ENCODE measurements at places on chromosomes 4 and X.

DNA sequence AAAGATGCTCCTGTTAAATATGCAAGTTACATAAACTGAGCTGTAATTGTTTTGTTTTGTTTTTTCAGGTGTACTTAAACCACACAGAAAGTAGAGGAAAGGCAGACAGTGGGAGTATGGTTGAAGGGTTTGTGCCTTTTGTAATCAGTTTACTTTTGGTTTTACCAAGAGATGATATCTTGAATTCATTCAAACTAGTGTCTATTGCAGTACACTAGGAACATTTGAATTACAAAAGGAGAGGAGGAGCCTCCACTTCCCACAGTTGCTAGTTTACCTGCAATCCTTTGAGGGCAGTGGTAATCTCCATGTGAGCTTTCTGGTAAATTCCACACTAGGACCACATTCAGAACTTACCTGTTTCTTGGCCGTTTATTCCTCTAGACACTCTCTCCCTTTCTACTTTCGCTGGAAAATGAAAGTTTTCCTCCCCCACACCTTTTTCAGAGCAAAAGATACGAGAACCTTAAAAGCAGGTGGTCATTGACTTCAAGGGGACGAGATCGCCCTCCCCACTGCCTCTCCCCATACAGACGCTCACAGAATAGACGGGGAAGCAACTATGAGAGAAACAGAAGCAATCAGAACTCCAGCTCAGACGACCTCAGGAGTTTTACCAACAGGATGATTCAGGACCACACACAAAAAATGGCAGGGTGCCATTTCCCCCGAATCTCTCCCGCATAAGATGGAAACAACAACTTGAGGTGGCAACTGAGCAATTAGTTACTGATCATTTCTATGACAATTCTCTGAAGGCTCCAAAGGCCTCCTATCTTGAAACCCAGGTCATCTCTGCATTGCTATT, 3.3 kb downstream of the RBM47 start:
- DNase-seq = no peak

GRCh38 chrX:16931371-16931770, 15.1 kb upstream of the REPS2 start:
- no peak for DNase-seq

- DNase-seq = no peak
Observed at GRCh38 chrX:105483011-105483410, 262.5 kb upstream of the TEX13A start.

DNA sequence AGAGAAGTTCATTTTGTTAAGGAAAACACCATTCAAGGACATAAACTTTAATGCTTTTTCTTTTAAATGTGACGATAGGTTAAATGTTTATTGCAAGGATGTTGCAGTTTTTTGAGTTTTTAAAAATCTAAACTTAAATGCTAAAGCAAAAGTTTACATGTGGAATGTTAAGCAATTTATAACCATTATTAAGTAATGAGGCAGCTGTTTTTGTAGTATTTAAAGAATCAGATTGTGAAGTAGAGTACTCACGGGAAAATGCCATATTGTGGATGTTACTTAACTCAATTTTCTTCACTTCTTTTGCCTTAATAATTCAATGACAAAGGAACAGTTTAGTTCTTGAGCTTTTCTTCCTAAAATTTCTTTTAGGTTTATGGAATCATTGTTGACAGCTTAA, 43.5 kb downstream of the UBE2K start:
- DNase-seq = no peak

DNA sequence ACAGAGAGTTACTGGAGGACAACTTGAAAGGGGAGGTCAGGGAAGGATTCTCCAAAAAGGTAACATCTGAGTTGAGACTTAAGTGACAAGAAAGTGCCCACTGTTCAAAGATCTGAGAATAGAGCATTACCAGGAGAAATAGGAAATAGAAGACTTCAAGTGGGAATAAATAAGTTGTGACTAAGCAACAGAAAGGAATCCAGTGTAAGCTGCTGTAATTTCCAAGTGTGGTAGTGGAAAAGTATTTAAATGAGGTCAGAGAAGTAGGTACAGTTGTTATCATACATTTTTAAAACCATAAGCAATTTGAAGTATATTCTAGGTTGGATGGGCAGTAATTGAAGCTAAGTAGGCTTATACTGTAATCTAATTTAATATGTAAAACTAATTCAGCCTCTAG, 211.9 kb downstream of the FBXO8 start:
- no peak for DNase-seq

DNA sequence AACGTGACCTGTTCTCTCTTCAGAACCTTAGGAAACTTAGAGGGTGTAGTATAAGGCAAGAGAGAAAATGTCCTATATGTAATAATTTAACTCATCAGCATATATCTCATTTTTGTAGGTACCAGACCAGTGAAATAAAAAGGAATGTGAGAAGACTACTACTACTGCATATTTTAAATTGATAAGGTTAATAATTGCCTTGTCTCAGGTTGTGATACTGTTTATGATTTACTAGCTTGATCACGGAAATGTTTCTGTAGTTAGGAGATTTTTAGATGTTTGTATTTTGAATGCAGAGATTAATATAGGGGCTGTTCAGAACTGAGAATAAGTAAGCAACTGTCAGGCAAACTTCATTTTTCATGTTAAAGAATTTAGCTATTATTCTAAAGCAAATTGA, 1563.4 kb downstream of the C4orf33 start:
- no peak for DNase-seq

DNA sequence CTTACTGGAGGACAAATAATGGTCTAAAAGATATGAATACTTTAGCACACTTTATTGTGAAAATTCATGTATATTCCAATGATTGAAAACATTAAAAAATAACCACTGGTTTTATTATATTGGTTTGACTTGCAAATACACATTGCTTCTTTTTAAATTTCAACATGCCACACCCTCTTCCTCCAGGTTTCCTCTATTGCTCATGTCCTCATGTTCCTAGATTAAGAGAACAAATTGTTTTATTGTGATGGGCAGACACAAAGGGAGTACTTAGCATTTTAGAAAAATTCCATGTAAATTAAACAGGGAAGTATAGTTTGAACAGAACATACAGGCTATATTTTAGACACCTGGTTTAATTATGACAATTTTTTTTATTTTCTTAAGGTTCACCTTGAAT, 230.6 kb upstream of the GPRIN3 start:
- no peak for DNase-seq

DNA sequence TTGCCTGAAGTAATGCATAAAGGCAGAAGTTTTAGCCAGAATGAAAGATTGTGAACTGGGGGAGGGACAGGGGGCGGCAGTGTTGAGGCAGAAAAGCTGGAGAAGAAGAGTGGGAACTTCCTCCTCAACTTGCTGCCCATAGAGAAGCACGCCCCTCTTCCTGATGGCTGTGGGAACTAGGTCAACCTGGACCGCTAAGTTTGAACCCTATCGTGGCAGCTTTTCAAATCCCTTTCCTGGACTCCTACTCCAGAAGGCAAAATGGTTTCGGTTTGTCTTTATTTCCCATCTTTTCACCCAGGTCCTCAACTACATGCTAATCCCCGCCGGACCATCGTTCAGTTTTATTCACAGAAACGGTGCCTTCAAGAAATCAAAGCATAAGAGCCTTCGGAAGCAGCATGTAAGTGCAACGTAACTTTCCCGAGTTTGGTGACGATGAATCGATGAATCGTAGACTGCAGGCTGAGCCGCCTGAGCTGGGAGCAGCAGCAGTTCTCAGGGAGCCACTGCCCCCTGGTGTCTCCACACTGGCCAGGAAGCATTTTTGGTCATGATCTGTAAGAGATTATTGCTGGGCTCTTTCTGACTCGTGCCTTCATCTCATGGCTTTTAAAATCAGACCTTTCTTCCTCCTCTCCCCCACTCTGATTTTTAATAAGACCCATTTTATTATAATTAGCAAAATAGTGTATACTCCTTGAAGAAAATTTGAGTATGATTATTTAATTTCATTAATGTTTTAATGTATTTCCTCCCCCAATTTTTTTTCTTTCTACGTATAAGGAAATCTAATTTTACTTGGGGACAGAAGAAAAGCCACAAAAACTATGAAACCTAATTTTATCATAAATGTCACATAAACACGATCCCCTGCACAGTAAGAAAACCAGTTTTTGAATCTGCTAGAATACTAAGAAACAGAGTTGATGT, 21.4 kb downstream of the SPINK2 start:
- DNase-seq = peak; percentile 85

DNA sequence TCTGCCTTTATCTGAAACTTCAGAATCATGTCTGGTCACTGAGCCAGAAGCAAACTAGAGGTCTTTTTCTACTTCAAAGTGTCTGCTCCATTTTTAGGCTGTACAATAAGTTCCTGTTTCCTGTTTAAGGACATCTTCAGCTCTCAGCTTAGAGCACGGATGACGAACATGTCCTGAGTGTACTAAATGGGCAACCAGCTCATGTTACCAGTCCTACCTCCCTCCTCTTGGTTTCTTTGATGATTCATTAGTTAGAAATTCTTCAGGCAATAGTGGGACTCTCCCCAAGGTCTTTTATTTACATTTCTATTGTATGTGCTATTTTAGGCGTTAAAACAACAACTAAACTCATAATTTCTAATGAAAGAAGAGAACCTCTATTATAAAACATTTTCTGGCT, 58.0 kb downstream of the ENPEP start:
- no peak for DNase-seq

GRCh38 chr4:122733787-122734120, 1.2 kb downstream of the BBS12 start:
- DNase-seq = no peak

DNA sequence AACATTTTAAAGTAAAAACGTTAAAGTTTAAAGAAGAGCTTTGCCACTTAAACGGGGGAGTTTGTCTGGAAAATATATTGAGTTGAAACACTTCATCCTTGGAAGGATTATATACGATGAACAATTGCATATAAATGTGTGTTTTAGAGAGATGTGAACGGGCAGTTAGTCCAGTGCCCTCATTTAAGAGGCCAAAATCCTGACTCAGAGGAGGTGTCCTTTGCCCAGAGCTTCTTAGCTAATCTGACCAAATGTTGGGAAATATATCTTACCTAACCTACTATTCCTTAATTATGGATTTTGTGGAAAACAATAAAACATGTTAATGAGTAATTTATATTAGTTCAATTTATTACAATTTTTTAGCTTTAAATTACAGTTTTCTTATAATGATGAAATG, 327.2 kb upstream of the DIPK2B start:
- no peak for DNase-seq

GRCh38 chr4:22986262-22986661, 293.5 kb downstream of the GBA3 start:
- DNase-seq = no peak

- no peak for DNase-seq
Observed at GRCh38 chr4:47536966-47537365, 51.9 kb downstream of the ATP10D start.

- DNase-seq = no peak
Observed at GRCh38 chr4:113270520-113271319, 221.3 kb downstream of the ANK2 start.

- no peak for DNase-seq
Observed at GRCh38 chr4:78953769-78954666, 14.8 kb upstream of the PAQR3 start.

GRCh38 chrX:76538860-76539259, 111.3 kb downstream of the MAGEE1 start:
- no peak for DNase-seq

GRCh38 chr4:74320559-74321118, 12.4 kb downstream of the EPGN start:
- DNase-seq = peak; percentile 19

GRCh38 chr4:101027721-101028120, 319.6 kb downstream of the PPP3CA start:
- no peak for DNase-seq

- no peak for DNase-seq
Observed at GRCh38 chr4:186266729-186267456, 904 bp downstream of the F11 start.

DNA sequence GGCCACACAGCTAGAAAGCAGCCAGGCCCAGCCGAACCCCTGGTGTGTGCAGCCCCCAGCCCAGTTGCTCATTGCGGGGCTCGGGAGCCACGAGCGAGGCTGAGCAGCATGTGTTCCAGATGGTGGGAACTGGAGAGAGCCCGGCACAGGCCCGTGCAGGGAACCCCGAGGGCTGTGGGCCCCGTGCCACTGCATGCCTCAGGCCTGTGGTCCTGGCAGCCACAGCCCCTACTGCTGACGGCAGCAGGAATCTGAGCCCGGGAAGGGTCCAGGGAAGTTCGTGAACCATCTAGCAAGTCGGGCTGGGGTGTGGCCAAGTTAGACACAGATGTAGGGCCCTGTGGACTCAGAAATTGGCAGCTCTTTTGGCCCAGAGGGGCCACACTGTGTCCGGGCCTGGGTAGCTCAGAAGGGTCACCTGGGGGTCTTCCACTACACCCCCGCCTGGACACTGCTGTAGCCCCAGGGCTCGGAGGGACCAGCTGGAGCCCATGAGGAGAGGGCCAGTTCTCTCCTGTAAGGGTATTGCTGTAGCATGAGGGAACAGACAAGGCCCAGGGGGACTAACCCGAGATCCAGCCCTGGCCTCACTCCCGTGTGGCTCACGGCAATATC, 12.1 kb downstream of the HTRA3 start:
- DNase-seq = no peak

- no peak for DNase-seq
Observed at GRCh38 chr4:124526331-124526730, 186.2 kb downstream of the ANKRD50 start.

DNA sequence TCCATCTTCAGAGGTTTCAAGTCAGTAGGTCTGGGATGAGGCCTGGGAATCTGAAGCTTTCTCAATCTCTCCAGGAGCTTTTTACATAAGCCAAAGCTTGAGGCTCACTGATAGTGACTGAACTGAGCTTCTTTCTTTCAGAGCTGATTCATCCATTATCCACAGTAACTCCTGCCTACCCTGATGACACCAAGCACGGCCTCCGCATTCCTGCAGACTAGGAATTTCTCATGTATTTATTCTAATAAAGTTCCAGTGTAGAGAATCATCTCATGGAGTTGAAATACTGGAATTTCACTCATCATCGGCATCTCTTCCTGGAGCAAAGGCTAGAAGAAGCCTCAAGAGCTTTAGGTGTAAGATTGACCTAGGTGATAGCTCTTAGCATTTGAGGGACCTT, 12.1 kb upstream of the DCTD start:
- DNase-seq = no peak
